ENCODE measurements at places on chromosomes 4 and X.

GRCh38 chrX:13985697-13986435 is 43.8 kb downstream of the GEMIN8 start:
- no peak for DNase-seq

- DNase-seq: no peak
Measured at GRCh38 chrX:66046612-66047235, 6.8 kb upstream of the VSIG4 start.

- DNase-seq: no peak
Measured at GRCh38 chr4:142352712-142353111, 493.4 kb downstream of the INPP4B start.

DNA sequence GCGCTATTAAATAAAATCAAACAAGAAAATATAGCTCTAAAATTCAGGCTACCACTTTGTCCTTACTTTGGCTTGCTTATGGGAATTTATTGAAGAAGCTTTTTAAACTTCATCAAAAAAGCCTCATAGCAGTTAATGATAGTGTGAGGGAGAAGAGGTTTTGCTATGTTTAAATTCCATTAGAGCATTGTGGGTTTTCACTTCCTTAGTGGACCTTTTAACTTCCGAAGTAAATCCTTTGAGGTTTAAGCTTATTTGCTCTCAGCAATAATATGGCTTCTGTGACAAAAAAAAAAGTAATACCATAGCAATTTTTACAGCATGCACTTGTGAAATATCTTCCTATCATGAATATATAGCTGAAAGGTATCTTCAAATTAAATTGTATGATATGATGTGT is 120.2 kb upstream of the NDST4 start:
- DNase-seq: no peak

- DNase-seq: no peak
Measured at GRCh38 chr4:4643306-4643705, 101.5 kb upstream of the STX18 start.

- peak; percentile 95 for DNase-seq
Measured at GRCh38 chr4:87092389-87093141, 127.9 kb downstream of the KLHL8 start.

DNA sequence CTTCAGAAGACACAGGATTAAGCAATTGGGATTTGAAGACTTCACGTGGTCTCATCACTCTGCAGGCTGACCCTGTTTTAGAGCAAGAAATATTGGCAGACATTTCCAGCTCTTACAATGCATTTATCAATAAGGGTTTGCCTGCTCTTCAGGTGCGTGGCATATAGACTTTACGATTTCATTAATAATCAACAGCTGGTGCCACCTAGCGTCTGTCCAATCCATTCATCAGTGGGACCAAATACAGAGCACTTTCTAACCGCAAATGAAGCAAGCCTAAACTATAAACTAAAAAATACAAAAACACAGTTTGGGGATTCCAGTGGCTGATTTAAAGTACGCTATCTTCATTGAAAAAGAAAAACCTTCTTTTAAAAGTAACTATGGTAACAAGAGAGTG is 125.4 kb upstream of the DMD start:
- peak; percentile 18 for DNase-seq

GRCh38 chr4:70722199-70722791 is 531 bp downstream of the RUFY3 start:
- DNase-seq: no peak

GRCh38 chr4:153927451-153927850 is 138.6 kb upstream of the SFRP2 start:
- DNase-seq: no peak

DNA sequence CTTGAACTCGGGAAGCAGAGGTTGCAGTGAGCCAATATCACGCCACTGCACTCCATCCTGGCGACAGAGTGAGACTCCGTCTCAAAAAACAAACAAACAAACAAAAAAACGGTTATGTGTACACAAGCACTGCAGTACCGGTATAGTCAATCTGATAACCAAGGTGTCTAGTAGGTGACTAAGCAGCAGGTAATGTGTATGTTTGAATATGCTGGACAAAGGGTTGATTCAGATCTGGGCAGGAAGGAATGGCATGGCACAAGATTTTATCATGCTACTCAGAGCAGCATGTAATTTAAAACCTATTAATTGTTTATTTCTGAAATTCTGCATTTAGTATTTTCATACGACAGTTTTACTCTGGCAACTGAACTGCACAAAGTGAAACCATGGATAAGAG is 41.7 kb downstream of the MAGEC1 start:
- DNase-seq: no peak

- no peak for DNase-seq
Measured at GRCh38 chrX:1885116-1885515, 270.3 kb downstream of the ASMT start.

GRCh38 chr4:184763150-184763780 is 29.4 kb upstream of the CENPU start:
- DNase-seq: no peak

DNA sequence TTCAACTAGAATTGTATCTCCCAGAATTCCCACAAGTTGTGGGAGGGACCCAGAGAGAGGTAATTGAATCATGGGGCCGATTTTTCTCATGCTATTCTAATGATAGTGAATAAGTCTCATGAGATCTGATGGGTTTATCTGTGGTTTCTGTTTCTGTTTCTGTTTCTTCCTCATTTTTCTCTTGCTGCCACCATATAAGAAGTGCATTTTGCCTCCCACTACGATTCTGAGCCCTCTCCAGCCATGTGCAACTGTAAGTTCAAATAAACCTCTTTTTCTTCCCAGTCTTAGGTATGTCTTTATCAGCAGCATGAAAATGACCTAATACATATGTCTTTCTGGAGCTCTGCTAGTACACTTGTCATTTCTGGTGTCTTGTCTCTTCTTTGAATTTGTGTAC is 22.1 kb upstream of the OR13H1 start:
- no peak for DNase-seq

All from HT-29 (cell line).